NCI-H2227 treated with DMSO at 0.1 percent for 48 hours (cell line): ENCODE measurements at places on chromosomes 3 and 15.

GRCh38 chr3:78277220-78277619 lies 1237.3 kb downstream of the ROBO2 start:
- DNase-seq: no peak

DNA sequence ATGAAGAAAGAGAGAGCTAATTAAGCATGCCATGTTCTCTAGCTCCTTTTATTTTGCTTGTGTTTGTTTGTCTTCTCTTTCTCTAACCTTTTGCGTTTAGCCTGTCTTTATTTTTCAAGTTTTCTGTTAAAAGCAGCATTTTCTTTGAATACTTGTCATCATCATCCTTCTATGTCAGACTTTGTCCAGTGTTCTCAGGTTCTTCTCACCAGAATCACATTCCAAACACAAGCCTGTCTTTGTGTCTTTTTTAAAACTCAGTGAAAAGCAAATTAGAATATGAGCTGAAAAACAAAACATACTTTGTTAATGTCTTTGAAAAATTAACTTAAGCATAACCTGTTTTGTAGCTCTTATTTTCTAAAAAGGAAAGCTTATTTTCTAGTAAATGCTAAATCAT lies 62.4 kb downstream of the LEKR1 start:
- no peak for DNase-seq

GRCh38 chr15:77493324-77493907 lies 72.7 kb downstream of the HMG20A start:
- DNase-seq: no peak

- DNase-seq: no peak
Observed at GRCh38 chr15:90154861-90155626, 46.1 kb upstream of the SEMA4B start.

- DNase-seq: no peak
Observed at GRCh38 chr3:62768896-62769295, 106.3 kb downstream of the CADPS start.

GRCh38 chr3:126057936-126058335 lies 26.0 kb downstream of the SLC41A3 start:
- no peak for DNase-seq

- no peak for DNase-seq
Observed at GRCh38 chr3:115401298-115401697, 222.0 kb upstream of the GAP43 start.

- no peak for DNase-seq
Observed at GRCh38 chr15:73075160-73075859, 23.0 kb downstream of the NEO1 start.

DNA sequence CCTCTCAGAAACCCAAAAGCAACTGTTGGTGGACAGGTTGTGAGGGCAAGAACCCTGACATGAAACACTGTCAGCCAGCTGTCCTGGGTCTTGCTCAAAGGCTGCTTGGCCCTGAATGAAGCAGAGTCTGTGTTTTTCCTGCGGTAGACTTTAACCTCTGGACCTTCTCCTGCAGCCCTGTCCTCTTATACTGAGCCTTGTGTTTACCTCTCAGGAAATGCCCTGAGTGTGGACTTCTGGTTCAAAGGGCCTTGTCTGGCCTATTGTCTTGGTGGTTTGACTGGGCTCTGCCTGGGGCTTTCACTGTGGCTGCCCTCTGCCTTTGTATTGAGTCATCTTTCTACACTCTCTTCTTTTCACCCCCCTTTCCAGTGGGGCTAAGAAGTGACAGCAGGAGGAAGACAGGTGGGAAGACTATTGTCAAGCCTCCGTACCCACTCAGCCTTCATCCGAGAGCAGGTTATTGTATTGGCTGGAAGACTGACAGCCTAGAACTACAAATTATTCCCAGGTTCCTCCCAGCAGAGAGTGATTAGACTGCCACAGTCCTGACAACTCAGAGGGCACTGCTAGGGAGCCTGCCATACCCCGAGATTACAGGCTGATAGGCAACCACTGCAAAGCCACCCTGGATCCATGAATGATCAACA lies 3.5 kb downstream of the SEC13 start:
- DNase-seq: no peak

GRCh38 chr15:90674476-90674875 lies 42.7 kb upstream of the BLM start:
- no peak for DNase-seq

DNA sequence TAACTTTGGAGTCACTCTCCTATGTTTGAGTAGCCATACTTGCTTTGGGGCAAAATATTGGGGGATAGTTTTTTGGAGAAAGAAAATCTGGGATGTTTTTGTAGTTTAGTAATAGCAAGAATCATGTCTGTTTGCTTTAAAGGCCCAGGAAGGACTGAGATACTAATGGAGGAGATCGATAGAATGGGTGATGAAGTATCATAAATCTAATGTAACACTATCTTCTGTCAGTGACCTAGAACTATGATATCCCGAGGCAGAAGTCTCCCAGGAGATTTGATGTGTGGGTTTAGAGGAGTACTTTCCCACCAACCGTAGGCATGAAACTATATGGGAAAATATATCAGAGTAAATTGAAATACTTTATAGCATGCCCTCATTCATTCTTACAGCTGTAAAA lies 21.0 kb upstream of the NFKBIZ start:
- DNase-seq: no peak

DNA sequence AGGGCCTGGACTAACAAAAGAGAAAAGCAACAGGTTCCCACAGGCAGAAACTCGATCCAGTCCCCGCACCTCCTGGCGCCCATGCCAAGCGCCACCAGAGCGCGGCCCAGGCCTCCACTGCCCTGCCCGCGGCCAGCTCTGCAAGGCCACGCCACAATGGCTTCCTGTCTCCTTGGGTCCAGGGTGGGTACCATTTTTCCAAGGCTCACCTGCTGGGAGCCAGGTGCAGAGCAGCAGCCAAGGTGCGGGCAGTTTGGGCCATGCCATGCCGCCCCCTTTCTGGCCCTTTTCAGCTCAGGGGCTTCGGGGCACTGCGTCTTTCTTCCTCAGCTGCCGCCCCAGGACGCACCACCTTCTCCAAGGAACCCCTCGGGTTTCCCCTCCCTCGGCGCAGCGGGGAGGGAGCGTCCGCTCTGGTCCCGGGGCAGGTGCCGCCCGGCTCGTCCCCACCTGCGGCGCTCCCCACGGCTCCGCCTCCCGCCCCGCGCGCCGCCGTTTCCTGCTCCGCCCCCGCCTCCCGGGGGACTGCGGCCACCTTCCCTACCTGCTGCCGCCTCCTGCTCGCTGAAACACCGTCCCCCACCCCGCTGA lies at the start of gene ILDR1:
Gene ILDR1, minus strand, starts transcription at position 437 of the 591 bp plus-strand sequence. Its CDS starts 170 bp downstream, at position 267.
- no peak for DNase-seq

- no peak for DNase-seq
Observed at GRCh38 chr3:34387826-34388564, 589.6 kb downstream of the PDCD6IP start.

- peak; percentile 5 for DNase-seq
Observed at GRCh38 chr3:73086071-73086494, 24.6 kb downstream of the EBLN2 start.

- DNase-seq: no peak
Observed at GRCh38 chr15:31311735-31312619, 14.7 kb upstream of the KLF13 start.

- no peak for DNase-seq
Observed at GRCh38 chr3:140421884-140422283, 256.0 kb upstream of the TRIM42 start.

GRCh38 chr3:132625613-132626012 lies 28.5 kb downstream of the ACKR4 start:
- DNase-seq: no peak

DNA sequence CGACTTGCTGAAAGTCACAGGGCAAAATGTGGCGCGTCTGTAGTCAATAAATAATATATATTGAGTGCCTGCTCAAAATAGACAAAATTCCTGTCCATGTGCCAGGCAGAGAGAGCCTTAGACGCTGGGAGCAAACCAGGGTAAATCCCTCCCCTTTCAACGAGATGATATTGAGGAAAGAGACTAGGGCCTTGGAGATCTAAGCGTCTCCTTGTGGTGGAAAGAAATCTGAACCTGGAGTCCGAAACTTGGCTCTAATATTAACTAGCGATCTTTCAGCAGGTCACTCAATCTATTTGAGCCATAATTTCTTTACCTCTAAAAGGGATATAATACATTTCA lies 348 bp upstream of the DPP8 start:
- DNase-seq: no peak

DNA sequence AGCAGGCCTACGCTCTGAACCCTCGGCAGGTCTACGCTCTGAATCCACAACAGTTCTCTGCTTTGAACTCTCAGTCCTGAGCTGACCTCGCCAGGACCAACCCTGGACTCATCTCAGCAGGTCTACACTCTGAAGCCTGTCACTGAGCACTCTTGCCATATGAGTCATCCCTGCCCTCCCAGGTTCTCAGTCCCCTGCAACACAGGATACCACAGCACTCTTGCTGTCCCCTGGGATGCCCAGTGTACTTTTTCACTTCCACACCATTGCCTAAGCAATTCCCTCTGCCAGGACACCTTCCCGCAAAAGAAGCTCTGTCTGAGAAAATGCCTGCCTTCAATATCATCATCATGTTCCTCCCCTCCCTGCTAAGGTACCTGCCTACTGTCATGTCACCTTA lies 42.0 kb downstream of the NUP210 start:
- no peak for DNase-seq
